Left renal cortex interstitium (tissue), 4 donors: ENCODE measurements at places on chromosomes 1 and 21.
A peak's percentile ranks its signal among the peaks of the same experiment; 100 is the strongest.

- no peak for DNase-seq
Observed at GRCh38 chr1:79790950-79791349, 784.4 kb upstream of the ADGRL4 start.

GRCh38 chr1:40306296-40306695 is 10.8 kb downstream of the COL9A2 start:
- DNase-seq = no peak

- DNase-seq = peak; percentile 9
Observed at GRCh38 chr1:42784946-42785693, at the start of gene TMEM269. Gene TMEM269 (plus strand): TSS chr1:42784991. CDS start chr1:42789894, 4,903 bp downstream.

DNA sequence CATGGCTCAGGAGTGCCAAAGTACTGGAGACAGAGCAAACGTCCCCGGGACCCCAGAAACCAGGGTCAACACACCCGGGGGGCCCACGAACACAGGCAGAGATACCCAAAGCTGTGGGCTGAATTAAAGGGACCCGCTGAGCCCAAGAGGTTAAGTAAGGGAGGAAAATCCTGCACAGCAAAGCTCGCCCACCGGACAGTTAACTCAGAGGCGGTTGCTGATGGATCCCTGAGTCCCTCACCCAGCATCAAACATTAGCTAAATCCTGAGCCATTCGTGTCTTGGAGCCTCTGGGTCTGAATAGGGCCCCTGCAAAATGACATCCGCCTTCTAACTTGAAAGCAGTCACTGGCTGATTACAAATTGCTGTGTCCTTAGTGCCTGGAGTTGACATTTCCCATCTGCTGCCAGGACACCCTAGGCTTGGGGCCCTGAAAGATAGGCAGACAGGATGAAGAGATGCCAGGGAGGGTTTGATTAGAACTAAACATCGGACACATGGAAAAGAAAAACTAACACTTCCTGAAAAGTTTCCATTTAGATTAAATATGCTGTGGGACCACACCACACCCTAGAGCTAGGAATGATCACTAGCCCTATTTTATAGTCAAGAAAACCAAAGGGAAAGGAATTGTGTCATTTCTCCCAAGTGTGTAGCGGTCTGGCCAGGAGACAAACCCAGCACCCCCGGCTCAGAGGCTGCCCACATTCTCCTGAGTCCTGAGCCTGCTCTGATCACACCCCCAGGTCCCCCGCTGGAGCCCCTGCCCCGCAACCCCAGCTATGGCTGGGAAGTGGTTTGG is 239.3 kb downstream of the NPHP4 start:
- no peak for DNase-seq

- no peak for DNase-seq
Observed at GRCh38 chr1:28343405-28343804, 14.6 kb downstream of the MED18 start.

DNA sequence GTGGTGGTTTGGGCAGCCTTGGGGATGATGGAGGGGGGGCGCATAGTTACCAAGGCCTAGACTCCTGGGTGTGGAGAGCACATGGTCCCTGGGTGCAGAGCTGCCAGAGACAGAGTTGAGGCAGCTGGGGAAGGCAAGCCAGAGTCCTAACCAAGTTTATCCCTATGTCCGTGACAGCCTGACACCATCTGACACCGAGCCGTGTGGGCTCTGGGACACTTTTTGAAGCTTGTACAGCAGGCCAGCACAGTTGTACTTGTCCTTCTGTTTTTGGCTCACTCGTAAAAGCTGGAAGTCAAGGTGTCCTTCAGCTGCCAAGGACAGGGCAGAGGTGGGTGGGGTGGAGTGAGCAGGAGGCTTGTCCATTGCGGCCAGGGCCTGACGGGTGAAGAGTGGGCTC is 28.5 kb downstream of the SLC26A9 start:
- DNase-seq = no peak
